H9 (cell line): ENCODE measurements at places on chromosomes 1 and 21.

DNA sequence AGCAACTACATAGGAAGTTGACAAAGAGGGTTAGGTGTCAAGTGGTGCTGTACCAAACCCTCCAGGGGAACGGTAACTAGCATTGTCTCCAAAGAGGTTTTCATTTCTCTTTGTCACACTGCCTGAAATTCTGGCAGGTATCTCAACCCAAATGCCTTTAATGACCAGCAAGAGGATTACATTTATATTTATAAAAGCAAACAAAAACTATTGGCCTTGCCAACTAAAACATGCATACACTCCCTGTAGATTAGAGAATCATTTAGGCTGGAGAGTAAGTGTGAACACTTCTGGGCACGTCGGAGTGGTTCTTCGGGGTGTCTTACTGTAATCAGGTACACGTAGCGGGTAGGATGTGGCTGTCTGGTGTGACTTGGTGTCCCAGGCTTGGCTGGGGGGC, 84.9 kb downstream of the VPS26C start:
- no peak for DNase-seq
- H3K36me3 ChIP-seq = peaks cover 10% of the 10 kb centered on the region
- H3K27me3 ChIP-seq = no peaks in the 10 kb centered on the region

DNA sequence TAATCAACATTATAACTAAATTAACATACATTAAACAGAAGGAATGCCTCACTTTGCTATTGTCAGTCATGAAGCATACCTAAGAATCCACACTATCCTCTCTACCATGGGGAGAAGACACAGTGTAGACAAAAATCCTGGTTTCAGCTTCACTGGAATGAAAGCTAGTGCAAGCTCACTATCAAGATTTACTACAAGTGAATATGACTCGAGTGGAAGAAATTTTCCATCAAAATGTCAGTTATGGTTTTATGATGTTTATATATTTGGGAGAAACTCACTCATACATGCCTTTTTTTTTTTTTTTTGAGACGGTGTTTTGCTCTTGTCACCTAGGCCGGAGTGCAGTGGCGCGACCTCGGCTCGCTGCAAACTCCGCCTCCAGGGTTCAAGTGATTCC, 424.3 kb downstream of the KCNT2 start:
- no peak overlapping the region for H3K4me3 ChIP-seq
- H3K4me1 ChIP-seq = no peaks in the 10 kb centered on the region

DNA sequence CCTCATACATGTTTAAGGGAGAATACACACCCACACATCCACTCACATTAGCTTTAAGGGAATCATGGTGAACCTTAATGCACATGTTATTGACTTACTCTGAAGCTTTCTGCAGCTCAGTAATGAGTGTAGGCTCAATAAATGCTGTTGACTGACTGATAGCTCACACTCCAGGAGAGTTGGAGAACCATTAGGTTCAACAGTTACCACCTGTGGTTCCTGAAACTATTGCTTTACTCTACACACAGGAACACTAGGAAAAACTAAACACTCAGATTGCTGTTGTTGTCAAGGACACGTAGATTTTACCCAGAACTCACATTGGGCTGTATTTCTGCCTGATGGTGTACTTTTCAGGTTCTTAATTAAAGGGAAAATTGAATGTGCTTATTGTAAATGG, 37.3 kb downstream of the ZC3H11B start:
- no peaks in the 10 kb centered on the region; the same call in 1 of the 2 replicates for H3K4me1 ChIP-seq
- H3K4me3 ChIP-seq = no peak overlapping the region

DNA sequence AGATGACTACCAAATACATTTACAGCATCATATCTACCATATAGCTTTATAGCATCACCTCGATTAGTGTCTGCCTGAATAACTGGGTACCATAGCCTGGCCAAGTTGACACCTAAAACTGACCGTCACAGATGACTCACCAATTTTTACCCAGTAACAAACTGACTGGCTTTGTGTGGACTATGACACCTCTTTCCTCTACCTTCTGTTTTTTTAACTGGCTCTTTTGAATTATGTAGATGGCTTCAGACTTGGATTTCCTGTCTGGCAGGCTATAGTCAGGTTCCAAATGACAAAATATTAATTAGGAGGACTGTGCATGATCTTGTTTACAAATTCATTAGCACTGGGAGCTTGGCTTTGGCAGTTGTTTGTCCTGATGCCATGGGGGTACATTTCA, 360.3 kb downstream of the TGFB2 start:
- no peaks in the 10 kb centered on the region for H3K4me1 ChIP-seq
- no peak overlapping the region for H3K4me3 ChIP-seq
- DNase-seq = no peak
- H3K27me3 ChIP-seq = no peaks in the 10 kb centered on the region
- no peaks in the 10 kb centered on the region for H3K36me3 ChIP-seq
- H3K27ac ChIP-seq = no peak overlapping the region

DNA sequence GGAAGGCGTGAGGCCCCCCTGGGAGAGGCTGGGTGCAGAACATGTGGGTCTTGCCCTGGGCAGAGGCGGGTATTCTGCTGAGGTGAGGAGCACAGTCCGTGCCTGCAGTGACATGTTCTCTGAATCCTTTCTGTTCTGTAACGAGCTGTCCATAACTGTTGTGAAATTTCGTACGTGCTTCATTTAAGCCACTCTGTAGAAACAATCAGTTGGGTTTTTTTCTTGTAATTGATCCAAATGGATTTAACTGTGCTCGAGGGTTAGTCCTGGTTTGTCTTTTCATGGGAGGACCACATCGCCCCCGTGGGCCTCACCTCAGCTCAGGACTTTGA, 45.4 kb upstream of the DIP2A start:
- no peak overlapping the region for H3K27ac ChIP-seq
- DNase-seq = no peak
- no peaks in the 10 kb centered on the region for H3K27me3 ChIP-seq

GRCh38 chr1:25019337-25020172, 89.5 kb upstream of the RUNX3 start:
- no peaks in the 10 kb centered on the region for H3K27me3 ChIP-seq
- no peaks in the 10 kb centered on the region for H3K4me1 ChIP-seq
- peak; percentile 40 for DNase-seq
- no peak overlapping the region; the same call in 2 of the 3 replicates for H3K4me3 ChIP-seq

DNA sequence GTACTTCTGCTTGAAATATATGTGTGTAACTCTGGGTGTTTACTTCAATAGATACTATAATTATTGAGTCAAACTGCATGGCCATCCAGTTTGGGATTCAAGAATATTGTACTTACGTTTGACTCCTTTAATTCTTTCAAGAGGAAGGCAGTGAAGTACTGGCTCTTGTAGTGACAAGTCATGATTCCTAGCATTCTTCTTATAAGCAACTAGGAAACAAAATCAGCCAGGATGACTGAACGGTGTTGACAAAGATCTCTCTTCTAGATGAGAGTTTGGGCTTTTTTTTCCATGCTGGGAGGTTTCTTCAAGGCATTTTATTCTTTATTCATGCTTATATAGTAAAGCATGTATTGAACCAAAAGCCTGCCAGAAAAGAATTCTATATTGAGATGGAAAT, 58.3 kb downstream of the CLEC20A start:
- no peaks in the 10 kb centered on the region for H3K4me1 ChIP-seq
- no peak overlapping the region for H3K4me3 ChIP-seq
- no peak for DNase-seq
- H3K27ac ChIP-seq = no peak overlapping the region
- no peaks in the 10 kb centered on the region for H3K27me3 ChIP-seq

- no peaks in the 10 kb centered on the region for H3K4me1 ChIP-seq
- H3K27me3 ChIP-seq = no peaks in the 10 kb centered on the region
- H3K36me3 ChIP-seq = no peaks in the 10 kb centered on the region
- H3K4me3 ChIP-seq = no peak overlapping the region
- DNase-seq = no peak
- no peak overlapping the region for H3K27ac ChIP-seq
Measured at GRCh38 chr1:186146974-186147373, 228.1 kb downstream of the TPR start.

DNA sequence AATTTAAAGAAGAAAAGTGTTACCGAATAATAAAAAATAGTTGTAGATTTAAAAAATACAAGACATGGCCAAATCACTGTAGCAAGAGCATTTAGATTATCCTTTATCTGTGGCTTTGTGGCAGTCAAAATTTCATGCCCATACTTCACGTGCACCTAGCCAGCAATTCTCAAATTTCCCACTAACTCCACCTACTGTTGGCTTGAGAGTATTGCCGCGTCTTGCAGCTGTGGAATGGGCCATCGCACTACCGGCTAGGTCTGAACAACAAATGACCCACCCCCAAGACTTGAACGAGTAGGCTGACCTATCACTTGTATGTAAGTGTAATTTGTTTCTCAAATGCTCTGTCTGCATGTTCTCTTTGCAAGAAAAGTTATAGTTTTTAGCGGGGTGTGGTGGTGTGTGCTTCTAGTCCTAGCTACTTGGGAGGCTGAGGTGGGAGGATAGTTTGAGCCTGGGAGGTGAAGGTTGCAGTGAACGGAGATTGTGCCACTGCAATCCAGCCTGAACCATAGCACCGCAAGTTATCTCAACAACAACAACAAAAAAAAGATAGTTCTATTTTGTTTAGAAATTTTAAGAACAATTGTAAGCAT, 4.1 kb downstream of the KRTAP13-4 start:
- H3K4me3 ChIP-seq = no peak overlapping the region
- H3K4me1 ChIP-seq = no peaks in the 10 kb centered on the region
- peak; percentile 76 for DNase-seq
- H3K27me3 ChIP-seq = no peaks in the 10 kb centered on the region

DNA sequence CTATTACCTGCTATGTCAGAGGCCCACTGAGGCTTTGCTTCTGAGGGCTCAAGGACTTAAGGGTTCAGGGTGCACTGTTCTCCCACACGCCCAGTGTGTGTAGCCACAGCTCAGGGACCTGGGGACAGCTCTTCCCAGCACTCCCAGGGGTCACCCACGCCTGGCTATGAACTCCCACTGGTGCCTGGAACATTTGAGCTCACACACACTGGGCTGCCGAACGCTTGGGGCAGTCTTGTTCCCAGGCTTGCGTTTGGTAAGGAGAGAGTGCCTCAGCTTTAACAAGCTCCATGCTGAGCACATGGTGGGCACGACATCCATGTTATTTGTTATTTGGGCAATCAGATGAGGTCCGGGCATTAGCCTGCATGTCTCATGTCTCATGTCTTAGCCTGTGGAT, 37.6 kb downstream of the STUM start:
- no peak overlapping the region for H3K4me3 ChIP-seq
- no peak for DNase-seq
- no peaks in the 10 kb centered on the region for H3K36me3 ChIP-seq
- H3K27ac ChIP-seq = no peak overlapping the region
- no peaks in the 10 kb centered on the region; the same call in 1 of the 2 replicates for H3K27me3 ChIP-seq

DNA sequence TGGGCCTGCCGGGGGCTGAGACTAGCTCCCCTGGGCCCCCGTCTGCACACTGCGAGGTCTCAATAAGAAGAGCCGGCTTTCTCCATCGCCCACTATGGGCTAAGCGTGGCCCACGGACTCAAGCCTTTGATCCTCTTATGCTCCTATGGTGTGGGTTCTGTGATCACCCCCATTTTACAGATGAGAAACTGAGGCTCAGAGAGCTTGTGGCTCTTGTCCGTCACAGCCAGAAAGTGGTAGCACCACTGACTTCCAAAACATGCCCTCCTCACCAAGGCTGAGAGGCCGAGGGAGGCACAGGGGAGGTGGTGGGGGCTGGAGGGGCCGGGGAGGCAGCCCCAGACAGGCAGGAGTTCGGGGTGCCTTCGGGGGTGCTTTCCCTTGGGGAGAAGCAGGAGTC, 39.0 kb upstream of the CASZ1 start:
- no peak for DNase-seq
- H3K36me3 ChIP-seq = no peaks in the 10 kb centered on the region
- 0 out of 2 replicates have a peak overlapping the region, but pooled peaks have one; percentile 32 for H3K4me3 ChIP-seq

DNA sequence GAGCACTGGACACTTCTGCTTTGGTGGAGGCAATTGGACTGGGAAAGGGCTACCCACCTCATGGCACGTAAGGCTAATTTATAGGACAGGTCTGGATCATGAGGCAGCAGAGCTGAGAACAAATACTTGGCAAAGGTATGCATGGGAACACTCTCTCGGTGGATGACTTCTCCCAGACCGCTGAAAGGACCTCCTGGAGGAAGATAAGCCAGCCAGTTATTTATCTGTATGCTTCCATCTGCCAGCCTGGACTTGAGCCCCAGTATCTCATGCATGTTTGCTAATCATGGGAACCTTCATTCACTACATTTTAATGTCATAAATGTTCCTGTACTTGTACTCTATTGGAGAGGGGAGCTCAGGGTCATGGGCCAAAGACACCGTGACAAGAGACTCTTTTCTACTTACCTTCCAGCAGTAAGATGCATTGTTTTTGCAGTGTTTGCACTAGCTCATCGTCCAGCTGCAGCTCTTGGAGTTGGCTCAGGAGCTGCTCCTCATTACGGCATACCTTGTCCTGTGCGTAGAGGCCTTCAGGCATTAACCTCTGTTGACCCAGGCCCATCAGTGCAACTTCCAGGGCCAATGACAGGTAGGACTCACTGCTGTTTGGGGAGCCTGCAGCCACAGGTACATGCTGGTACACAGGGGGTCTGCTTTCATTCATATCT, 23.7 kb downstream of the UROD start:
- no peak for DNase-seq
- no peaks in the 10 kb centered on the region for H3K36me3 ChIP-seq
- H3K27me3 ChIP-seq = no peaks in the 10 kb centered on the region
- H3K27ac ChIP-seq = no peak overlapping the region

- no peak for DNase-seq
- H3K36me3 ChIP-seq = no peaks in the 10 kb centered on the region
- H3K4me3 ChIP-seq = no peak overlapping the region
- no peaks in the 10 kb centered on the region for H3K4me1 ChIP-seq
Measured at GRCh38 chr1:22534951-22535350, 28.3 kb upstream of the EPHA8 start.

- peak; percentile 65 for DNase-seq
- H3K27ac ChIP-seq = peak overlapping the region; percentile 52
- H3K4me3 ChIP-seq = peak overlapping the region; percentile 83
- peaks cover 2% of the 10 kb centered on the region; the same call in 1 of the 2 replicates for H3K27me3 ChIP-seq
Measured at GRCh38 chr1:63321066-63321784, 1.1 kb upstream of the FOXD3 start.

DNA sequence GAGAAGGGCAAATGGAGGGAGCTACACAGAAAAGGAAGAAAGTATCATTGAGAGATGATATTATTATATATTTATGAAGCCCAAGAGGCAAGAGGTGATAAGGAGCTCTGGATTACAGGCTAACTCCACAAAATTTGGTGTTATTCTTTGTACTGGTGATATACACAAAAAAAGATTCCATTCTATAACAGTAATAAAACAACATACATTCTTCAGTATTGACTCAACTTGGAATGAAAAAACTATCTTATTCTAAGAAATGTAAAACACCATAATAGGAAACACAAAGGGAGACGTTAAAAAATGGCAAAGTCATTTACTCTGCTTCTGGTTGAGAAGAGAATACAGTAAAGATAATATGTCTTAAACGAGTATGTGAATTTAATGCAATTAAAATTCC, 99.4 kb downstream of the TEX35 start:
- no peaks in the 10 kb centered on the region for H3K36me3 ChIP-seq
- no peak for DNase-seq
- no peaks in the 10 kb centered on the region for H3K27me3 ChIP-seq
- H3K4me1 ChIP-seq = no peaks in the 10 kb centered on the region
- no peak overlapping the region for H3K27ac ChIP-seq
- no peak overlapping the region for H3K4me3 ChIP-seq
